ENCODE measurements at places on chromosomes 5 and 9.

DNA sequence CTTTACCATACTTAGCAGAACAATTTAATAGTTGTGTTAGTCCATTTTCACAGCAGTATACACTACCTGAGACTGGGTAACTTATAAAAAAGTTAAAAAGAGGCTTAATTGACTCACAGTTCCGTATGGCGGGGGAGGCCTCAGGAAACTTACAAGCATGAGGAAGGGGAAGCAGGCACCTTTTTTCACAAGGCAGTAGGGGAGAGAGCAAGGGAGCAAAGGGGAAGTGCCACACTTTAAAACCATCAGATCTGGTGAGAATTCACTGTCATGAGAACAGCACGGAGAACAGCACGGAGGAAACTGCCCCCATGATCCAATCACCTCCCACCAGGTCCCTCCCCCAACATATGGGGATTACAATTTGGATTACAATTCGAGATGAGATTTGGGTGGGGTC is 269.9 kb downstream of the MTRR start:
- no peak for DNase-seq

DNA sequence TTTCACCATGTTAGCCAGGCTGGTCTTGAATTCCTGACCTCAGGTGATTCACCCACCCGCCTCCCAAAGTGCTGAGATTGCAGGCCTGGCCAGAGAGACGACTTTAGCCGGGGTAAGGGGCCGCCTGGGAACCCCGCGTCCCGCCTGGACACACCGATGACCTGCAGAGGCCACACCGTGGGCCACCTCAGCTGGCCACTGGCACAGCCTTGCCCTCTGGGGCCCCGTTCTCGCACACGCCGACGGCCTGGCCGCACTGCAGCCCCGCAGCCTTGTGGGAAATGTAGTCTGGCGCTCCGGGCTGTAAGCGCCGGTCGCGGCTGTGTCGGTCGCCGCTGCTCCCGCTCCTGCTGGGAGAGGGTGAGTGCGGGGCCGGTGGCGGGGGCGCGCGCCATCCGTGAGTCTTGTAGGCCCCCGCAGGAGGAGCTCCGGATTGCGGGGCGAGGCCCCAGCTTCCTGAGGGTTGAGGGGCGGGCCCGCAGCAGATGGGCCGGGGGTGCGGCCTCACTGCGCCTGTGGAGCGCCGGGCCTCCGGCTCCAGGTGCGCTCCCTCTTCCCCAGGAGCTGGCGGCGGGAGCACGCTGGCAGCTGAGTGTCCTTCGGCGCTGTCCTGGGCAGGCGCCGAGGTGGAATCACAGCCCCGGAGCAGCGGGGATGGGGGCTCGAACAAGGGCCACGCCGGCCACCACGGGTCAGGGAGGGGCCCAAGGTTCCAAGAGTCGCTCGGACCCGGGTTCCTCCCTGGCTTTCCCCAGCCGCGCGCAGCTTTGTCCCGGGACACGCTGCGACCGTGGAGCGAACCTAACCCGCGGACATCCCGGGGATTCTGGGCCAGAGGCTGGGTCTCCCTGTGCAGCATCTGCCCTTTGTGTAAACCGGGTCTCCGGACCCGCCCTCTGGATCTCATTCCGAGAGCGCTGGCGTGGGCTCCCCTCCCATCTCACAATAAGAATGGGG is at the start of gene ZFP2:
ZFP2 (plus strand) TSS at position 299 of the 957 bp plus-strand sequence. CDS start 35,401 bp downstream, outside the sequence.
- DNase-seq: peak; percentile 68

DNA sequence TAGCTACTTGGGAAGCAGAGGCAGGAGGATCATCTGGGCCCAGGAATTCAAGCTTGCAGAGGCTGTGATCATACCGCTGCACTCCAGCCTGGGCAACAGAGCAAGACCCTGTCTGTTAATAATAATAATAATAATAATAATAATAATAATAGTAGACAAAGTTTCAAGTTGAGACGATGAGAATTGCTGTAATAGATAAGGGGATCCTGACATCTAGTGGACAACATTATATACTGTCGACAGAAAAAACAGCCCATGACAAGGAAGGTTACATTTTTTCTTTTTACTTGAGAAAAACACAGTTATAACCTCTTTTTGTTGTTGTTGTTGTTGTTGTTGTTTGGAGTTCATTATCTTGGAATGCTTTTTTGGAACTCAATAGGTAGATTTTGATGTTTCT is 35.3 kb downstream of the NDFIP1 start:
- DNase-seq: no peak

GRCh38 chr9:69933445-69933844 is 110.2 kb upstream of the MAMDC2 start:
- no peak for DNase-seq

DNA sequence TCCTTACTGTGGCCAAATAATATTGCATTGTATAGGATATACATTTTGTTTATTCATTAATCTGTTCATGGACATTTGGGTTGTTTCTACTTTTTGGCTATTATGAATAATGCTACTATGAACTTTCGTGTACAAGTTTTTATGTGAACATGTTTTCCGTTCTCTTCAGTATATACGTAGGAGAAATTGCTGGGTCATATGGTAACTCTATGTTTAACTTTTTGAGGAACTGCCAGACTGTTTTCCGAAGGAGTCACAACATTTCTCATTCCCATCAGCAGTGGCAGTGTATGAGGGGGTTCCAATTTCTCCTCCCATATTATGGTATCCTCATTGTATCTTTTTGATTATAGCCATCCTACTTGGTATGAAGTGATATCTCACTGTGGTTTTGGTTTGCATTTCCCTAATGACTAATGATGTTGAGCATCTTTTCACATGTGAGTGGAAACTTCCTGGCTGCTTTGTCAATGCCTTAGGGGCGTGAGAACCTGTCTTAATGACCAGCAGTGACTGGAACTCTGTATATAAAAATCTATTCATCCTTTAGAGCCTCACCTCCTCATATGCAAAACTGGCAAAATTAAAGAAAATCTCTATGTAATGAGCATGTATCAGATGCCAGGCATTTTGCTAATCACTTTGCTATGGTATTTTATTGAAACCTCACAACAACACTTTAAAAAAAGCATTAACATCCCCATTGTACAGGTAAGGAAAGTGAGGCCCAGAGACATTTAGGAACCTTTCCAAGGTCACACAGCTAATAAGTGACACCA is 47.8 kb upstream of the TGFBR1 start:
- DNase-seq: no peak

- DNase-seq: no peak
Measured at GRCh38 chr9:84337252-84337651, 3.3 kb downstream of the SLC28A3 start.

GRCh38 chr5:10726179-10726912 is 34.7 kb downstream of the DAP start:
- DNase-seq: no peak

GRCh38 chr9:79524266-79524665 is 47.5 kb upstream of the TLE4 start:
- DNase-seq: no peak

GRCh38 chr5:76556511-76557221 is 66.5 kb downstream of the F2RL2 start:
- DNase-seq: no peak

DNA sequence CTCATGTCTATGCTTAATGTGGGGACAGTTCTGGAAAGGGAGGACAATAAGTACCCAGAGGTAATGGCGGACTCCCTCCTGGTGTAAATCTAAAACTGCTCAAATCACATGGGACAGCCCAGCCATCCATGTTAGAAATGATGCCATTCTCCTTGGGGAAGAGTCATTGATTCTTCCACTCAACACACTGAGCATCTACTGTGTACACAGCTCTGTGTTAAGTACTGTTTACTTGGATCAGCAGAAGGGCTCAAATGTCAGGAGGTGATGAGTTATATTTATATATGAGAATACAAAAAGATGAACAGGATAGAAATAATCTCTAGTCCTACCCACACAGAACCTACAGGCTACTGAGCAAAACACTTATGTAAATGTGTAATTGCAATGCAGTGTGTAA is 31.8 kb upstream of the NANS start:
- no peak for DNase-seq

- no peak for DNase-seq
Measured at GRCh38 chr9:13734601-13735000, 455.1 kb upstream of the MPDZ start.

DNA sequence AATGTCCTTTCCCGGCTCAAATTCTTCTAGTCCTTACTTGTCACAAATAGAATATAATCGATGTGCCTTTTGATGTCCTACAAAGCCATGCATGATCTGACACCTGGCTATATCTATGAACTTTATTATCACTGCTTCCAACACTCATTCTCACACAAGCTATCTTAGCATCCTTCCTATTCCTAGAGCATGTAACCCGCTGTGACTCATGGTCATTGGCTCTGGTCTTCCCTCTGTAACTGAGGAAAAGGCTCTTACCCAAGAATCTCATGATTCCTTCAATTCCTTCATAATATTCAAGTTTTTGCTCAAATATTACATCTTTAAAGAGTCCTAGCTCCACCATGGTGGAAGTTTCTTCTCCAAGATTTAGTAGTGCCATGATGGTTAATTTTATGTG is 480.0 kb upstream of the PAPPA start:
- DNase-seq: no peak

GRCh38 chr9:103839197-103839596 is 254.9 kb upstream of the SMC2 start:
- DNase-seq: no peak

GRCh38 chr5:17346811-17347210 is 129.4 kb downstream of the BASP1 start:
- DNase-seq: no peak

- no peak for DNase-seq
Measured at GRCh38 chr5:160833806-160834205, 18.2 kb downstream of the ATP10B start.

GRCh38 chr9:130868230-130868629 is 28.4 kb downstream of the QRFP start:
- no peak for DNase-seq

- no peak for DNase-seq
Measured at GRCh38 chr5:39599721-39600431, 175.1 kb upstream of the DAB2 start.

DNA sequence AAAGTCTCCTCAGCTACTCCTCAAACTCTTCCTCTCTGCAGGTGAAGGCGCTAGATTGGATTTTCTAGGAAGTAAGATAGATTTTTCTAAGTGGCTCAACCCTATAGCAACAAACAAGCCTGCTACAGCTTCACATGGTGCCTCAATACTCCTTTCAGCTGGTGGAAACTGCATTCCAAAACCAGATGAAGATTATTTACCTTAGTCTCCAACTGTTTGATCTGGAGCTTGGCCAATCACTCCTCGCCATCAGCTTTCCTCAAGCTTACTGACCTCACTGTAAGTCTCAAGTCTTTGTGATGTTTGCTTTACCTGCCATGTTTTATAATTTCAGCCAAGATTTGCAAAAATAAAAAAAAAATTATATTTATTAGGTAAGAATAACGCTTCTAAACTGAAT is 622.4 kb downstream of the CHSY3 start:
- DNase-seq: no peak

GRCh38 chr5:107949688-107950341 is 279.1 kb upstream of the EFNA5 start:
- DNase-seq: no peak

- DNase-seq: no peak
Measured at GRCh38 chr5:18299166-18299565, 664.9 kb downstream of the TAF11L14 start.

DNA sequence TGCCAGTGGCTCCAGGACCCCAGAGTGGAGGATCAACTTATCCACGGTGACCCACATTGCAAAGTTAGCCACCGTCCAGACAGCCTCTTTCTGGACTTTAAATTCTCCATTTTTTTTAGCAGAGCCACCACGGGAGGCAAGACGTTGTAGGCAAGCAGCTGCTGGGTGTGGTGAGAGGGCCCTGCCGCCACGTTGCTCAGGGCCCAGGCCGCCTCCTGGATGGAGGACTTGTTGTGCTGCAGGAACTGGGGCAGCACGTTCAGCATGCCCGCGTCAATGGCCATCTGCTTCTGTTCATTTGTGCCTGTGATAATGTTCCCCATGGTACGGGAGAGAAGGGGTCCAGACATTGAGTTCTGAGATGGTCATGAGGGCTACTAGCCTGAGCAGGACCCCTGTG is 114.3 kb upstream of the POC5 start:
- DNase-seq: no peak

DNA sequence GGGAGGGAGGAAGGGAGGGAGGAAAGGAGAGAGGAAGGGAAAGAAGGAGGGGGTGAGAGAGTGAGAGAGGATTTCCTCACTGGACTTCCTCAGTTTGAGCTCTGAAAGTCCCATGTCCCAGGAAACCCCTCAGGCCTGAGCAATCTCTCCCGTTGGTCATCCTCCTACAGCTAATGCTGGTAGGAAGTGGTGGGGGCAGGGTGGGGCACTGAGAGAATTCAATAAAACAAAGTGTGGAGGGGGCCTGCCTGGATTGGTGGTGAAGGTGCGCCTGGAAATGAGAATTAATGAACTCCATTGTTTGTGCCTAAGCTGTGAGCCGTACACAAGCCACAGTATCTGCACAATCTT is 195.0 kb downstream of the RGS3 start:
- no peak for DNase-seq

GRCh38 chr9:78932849-78933627 is 636.1 kb downstream of the PSAT1 start:
- DNase-seq: no peak

GRCh38 chr5:152181461-152181860 is 223.6 kb downstream of the NMUR2 start:
- DNase-seq: no peak

DNA sequence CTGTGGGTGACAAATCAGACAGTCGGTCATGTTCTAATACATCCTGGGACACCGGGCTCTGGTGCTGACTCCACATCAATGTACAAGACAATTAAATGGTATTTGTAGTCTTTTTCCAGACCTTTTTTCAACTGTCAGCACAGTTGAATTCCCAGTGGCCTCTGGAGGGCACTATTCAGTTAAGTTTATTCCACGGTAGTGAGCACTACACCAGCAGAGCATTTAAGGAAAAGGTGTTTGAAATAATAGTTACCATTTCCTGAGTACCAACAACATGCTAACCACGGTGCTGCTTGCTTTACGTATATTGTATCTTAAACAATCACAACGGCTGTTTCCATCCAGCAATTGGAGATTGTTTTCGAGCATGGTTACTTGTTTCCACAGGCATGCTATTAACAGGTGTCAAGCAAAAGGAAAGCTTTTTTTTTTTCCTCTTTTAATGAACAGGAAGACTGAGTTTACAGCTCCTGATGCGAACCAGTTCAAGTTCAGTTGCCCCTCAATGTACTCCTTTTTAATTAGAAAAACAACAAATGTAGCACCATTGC is 186.7 kb downstream of the PDZD2 start:
- DNase-seq: peak; percentile 75

GRCh38 chr5:130541617-130542221 is 623.3 kb downstream of the HINT1 start:
- no peak for DNase-seq
